Activated naive CD4-positive, alpha-beta T cell treated with anti-CD3 and anti-CD28 coated beads, Interleukin-2, amount 50 U/mL, for 16 hours (primary cell): ENCODE measurements at places on chromosomes 6 and 20.

- DNase-seq: no peak
These were observed 32.7 kb upstream of the FAM83B start for GRCh38 chr6:54813892-54814291.

DNA sequence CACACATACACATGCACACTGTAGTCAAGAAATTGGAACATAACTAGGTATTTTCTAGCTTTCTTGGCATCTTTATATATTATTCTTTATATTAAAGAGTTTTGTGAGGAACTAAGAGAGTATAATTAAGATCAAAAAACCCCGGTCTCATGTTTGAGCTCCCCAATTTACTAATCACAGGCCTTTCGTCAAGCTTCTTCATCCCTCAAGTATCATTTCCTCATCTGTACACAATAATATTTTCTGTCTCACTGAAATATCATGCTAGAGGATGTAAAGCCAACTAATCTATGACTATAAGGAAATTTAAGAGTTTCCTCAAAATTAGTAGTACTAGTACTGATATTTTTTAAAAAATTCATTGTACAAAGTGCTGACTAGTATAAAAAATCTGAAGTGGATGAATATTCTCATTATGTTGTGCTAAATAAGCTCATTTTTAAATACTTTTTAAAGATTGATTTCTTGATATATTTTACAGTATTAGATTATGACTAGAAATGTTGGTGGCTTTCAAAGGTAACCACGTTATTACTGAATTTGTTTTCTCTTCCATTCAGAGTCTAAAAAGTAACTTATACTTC lies 28.0 kb downstream of the PEX3 start:
- DNase-seq: no peak

GRCh38 chr6:100194535-100194934 lies 200.5 kb upstream of the MCHR2 start:
- no peak for DNase-seq

DNA sequence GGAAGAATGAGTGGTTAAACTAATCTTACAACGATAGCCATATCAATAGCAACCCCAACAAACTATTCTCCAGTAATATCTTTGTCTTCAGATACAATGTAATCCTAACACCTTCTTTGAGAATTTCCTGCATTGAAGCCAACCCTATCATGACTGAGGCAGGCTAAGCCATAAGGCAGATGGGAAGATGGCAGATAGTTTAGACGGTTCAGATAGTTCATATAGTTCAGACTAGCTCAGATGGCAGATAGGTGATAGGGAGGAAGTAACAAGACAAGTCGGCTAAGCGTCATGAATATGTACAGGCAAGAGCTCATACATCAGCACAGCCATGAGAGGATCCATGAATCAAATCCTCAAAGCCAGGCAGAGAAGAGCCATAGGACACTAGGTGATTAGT lies 39.1 kb upstream of the BEND6 start:
- no peak for DNase-seq

- DNase-seq: no peak
These were observed 115.7 kb downstream of the NUS1 start for GRCh38 chr6:117791012-117791411.

GRCh38 chr6:114068771-114069170 lies 97.8 kb upstream of the HDAC2 start:
- DNase-seq: no peak

- DNase-seq: no peak
These were observed 41.2 kb upstream of the RNF146 start for GRCh38 chr6:127225497-127225896.

- no peak for DNase-seq
These were observed 60.7 kb downstream of the GRIK2 start for GRCh38 chr6:101454106-101454676.

DNA sequence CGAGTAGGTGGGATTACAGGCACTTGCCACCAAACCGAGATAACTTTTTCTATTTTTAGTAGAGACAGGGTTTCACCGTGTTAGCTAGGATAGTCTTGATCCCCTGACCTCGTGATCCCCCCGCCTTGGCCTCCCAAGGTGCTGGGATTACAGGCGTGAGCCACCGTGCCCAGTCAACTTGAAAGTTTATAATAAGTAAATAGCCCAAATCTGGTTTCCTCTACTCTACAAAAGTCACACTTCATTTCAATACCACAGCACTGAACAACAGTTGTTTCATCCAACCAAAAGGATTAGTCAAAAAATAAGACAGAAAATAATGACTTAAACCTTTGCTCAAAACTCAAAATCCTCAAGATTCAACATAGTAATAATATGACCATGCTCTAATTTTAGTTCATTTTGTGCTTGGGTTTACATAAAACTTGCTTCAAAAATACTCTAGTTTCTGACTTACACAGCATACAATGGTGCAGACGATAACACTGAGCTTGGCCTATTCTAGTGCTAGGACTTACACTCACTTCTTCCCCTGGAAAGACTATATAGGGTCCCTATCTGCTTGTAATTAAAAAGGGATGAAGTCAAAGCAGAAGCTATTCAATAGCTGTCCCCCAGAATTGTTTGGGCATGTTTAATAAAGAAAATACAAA lies 56.7 kb downstream of the NT5E start:
- DNase-seq: no peak

DNA sequence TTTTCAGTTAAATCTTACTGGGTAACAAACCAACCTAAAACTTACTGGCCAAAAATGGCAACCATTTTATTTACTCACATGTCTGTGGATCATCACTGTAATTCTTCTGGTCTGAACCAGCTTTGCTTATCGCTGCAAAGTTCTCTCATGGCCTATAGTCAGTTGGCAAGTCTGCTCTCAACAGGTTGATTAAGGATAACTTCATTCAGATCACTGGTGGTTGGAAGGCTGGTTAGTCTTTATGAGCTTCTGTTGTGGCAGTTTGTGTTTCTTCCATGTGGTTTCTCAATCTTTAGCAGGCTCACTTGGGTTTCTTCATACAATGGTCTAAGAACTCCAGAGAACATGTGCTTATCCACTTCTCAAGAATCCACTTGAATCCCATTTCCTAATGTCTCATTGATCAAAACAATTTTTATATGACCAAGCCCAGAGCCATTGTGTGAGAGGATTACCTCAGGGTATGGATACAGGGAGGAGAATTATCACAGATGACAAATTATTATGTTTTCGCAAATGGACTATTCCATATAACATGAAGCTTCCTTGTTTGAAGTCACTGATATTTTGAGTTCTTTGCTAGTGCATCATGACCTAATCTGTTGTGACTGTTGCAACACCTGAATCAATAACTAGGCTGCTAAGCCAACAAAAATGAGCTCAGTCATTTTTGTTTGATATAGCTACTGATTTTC lies 155.4 kb upstream of the BMP2 start:
- DNase-seq: no peak

GRCh38 chr20:10861090-10861489 lies 187.3 kb upstream of the JAG1 start:
- DNase-seq: no peak

- DNase-seq: no peak
These were observed 13.4 kb downstream of the C20orf173 start for GRCh38 chr20:35515949-35516645.

- no peak for DNase-seq
These were observed 167.6 kb upstream of the GJE1 start for GRCh38 chr6:141965016-141965545.

DNA sequence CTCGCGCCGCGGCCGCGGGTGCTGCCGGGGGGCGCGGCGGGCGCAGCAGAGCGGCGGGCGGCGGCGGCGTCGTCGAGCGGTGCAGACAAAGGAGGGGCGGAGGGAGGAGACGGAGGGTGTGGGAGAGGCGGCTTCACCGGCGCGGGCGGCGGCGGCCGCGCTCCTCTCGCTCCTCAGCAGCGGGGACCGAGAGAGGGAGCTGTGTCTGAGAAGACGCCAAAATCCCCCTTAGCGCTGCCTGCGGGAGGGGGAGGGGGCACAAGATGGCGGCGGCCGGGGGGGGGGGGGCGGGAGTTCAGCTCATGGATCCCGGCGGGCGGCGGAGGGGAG lies 296 bp downstream of the ADNP start:
- peak; percentile 77 for DNase-seq

DNA sequence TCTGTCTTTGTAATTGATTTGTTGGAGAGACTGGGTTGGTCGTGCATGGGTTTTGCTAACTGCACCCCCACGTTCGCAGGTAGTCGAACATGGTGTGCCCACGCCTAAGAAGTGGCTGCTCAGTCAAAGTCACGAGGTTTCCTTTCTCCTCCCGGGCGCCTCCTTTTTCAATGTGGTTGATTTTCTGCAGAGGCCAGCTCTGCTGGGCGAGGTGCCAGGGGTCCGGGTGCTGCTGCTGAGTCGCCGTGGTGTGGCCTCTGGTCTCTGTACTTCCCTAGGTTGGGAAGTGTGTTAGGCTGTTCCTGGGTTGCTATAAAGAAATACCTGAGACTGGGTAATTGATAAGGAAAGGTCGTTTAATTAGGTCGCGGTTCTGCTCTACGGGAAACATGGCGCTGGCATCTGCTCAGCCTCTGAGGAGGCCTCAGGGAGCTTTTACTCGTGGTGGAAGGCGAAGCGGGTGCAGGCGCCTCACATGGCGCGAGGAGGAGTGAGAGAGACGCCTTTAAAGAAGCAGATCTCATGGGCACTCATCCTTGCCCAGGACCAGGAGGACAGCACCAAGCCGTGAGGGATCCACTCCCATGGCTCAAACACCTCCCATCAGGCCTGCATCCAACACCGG lies 14.1 kb downstream of the OSBPL2 start:
- DNase-seq: no peak

DNA sequence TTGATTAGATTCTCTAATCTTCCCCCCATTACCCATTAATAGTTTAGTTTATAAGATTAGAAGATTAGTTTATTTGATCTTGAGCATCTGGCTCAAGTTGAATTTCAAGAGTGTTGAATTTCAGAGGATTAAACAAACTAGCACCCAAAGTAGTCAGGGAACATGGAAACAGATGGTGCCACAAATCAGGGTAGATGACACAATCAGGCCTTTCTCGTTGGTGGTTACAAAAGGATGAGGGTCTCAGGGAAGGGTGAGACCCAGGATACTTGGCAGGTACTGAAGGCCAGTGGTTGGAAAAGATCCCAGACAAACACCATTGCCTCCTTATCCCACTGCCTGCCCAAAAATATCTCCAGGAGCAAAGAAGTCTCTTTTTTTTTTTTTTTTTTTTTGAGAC lies 29.5 kb upstream of the ADGRF1 start:
- no peak for DNase-seq

DNA sequence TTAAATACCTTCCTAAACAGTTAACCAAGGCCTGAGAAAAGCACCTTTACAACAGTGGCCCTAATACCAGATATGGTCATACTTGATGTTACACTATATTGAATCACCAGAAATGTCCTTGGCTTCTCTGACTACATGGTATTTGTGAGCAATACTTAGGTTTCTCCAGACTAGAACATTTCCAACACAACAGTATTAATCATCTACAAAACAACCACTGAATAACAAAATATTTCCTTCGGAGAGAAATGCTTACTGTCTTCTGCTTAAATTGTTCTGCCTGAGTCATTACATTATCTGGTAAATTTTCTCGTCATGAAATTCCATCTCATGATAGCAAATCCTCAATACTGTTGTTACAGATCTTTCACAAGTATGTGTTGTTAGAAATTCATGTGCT lies 252.9 kb upstream of the RUNX2 start:
- DNase-seq: no peak

DNA sequence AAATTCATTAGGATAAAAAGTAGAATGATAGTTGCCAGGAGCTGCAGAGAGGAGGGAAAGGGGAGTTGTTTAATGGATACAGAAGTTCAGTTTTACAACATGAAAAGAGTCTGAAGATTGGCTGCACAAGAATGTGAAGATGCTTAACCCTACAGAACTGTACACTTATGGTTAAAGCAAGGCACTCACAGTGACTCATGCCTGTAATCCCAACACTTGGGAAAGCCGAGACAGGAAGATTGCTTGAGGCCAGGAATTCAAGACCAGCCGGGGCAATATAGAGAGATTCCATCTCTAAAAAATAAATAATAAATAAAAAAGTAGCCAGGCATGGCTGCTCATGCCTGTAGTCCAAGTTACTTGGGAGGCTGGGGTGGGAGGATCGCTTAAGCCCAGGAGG lies 174.0 kb downstream of the TASP1 start:
- DNase-seq: no peak

GRCh38 chr6:165906-166305 lies 126.4 kb upstream of the DUSP22 start:
- no peak for DNase-seq

- no peak for DNase-seq
These were observed 39.4 kb downstream of the TOX2 start for GRCh38 chr20:43953919-43954592.

DNA sequence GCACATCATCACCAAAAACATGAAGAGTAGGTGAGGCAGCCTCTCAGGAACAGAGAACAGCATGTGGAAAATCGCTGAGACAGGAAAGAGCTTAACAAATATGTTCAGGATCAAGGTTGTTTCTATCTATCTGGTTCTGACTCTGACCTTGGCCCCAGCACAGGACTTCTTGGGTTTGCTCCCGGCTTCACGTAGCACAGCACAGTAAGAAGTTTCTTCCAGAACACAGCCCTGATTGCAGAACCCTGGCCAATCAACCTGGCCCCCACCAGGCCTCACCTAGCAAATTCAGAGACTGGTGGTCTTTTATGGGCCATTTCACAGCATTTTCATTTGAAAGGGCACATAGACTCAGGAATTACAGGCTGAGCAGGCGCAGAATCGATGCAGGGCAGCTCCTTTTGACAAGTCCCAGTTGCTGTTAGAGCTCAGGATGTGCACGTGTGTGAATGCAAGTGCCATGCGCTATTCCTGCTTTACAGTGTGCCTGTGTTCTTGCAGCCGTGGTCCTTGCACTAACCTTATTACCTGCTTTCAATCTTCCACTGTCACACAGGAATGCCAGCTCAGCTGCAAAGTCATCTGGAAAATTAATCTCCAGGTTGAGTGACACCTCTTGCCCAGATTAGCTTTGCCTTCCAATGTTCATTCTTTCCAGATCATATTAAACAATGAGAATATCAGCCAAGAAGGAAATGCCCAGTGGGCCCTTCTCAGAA lies 100.5 kb upstream of the SLC2A12 start:
- no peak for DNase-seq

DNA sequence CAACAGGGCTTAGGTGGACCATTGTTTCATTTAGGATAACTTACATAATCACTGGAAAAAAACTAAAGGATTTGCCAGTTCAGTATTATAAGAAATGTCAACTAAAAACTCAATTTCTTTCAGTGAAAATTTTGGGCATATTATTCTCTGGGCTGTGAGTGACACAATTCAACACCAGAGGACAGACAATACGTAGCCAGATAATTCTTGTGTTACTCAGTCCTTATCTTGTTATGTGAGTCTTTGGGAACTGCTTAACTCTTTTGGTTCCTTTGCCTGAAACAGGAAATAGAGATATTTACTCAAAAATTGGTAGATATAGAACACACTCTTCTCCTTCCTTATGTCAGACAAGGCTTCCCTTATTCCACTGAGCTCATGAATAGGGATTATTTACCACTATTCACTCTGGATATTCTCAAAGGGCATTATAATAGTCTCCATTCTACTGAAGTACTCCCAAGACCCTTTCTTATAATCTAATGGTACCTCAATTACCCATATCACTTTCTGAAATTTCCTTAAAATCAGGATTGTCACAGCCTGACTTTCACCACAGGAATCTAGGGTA lies 4.9 kb upstream of the BEND6 start:
- DNase-seq: no peak

GRCh38 chr6:11485271-11485670 lies 52.3 kb upstream of the TMEM170B start:
- DNase-seq: no peak
